Type B pancreatic cell (in vitro differentiated cells): ENCODE measurements at places on chromosomes 12 and 14. TPM values are rescaled to one million over a fixed set of nuclear protein-coding genes. Genes with fewer than 3 reads are reported as not detected.

DNA sequence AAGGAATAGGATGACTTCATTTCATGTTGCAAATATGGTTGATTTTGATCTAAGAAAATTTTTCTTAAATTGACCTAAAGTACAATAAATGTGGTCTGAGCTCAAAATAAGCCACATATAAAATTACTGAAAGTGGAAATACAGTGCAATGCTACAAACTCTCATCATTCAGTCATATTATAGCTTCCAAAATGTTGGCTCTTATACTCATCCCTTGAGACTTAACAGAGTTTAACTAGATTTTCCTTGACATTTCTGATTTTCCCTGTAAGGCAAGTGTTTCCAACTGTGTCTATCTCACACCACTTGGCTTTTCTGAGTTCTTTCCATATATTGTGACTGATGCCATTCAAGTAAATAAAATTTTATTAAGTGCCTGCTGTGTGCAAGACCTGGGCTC, 123.7 kb upstream of the NTF3 start:
- no peak for DNase-seq
- no peak overlapping the region for H3K4me3 ChIP-seq
- H3K27ac ChIP-seq: no peak overlapping the region
- H3K4me1 ChIP-seq: no peaks in the 10 kb centered on the region

- no peaks in the 10 kb centered on the region for H3K27me3 ChIP-seq
- H3K27ac ChIP-seq: peak overlapping the region; percentile 14
- no peak for DNase-seq
- H3K36me3 ChIP-seq: peaks cover 34% of the 10 kb centered on the region
- H3K4me1 ChIP-seq: peaks cover 48% of the 10 kb centered on the region
- H3K4me3 ChIP-seq: no peak overlapping the region
These were observed 7.6 kb downstream of the AJUBA start for GRCh38 chr14:22974530-22975313.

DNA sequence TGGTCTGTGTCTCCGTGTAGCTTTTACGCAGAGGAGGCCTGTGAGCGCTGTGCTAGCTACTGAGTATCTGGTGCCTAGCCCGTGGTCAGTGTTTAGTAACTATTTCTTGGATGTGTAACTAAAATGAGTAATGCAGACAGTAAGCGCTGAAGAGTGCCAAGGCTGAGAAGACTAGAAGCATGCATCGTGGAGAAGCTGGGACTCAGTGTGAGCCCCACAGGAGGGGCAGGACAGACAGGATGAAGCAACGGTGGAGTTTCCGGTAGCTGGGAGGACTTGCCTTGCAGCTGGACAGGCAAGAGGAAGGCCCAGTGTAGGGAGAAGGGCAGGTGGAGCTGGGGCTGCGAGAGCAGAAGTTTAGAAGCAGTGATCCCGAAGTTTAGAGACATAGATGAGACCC, 233.4 kb upstream of the FKBP4 start:
- H3K27ac ChIP-seq: no peak overlapping the region
- H3K4me3 ChIP-seq: no peak overlapping the region

Gene AJUBA
- total RNA-seq: 42.8 and 56.1 TPM in 2 replicates

Gene OASL
- total RNA-seq: 0.17 and 0.19 TPM in 2 replicates

DNA sequence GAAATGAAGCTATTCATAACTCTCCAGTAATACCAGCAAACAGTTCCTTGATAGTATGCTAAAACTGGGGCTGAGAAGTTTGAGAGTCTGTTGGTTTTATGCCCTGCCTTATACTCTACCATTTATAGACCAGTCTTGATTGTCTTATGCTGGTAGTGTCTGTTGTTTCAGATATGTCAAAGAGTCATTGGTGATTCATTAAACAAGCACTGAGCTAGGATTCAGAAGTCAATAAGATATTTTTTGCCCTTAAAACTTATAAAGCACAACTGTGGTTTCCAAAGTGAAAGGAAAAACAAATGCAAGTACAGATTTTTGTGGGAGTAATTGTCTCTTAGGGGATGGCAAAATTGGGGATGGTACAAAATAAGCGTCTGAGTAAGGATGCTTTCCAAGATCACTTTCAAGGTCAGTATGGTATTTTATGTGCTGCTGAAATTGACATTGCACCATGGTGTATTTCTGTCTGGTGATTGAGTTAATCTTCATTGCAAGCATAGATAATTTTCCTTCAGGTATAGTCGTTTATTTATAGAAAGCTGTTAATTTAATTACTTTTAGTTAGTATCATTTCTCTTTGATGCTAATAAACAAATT, 289.5 kb upstream of the E2F7 start:
- no peak overlapping the region for H3K27ac ChIP-seq
- no peak for DNase-seq
- H3K4me1 ChIP-seq: peaks cover 3% of the 10 kb centered on the region
- H3K27me3 ChIP-seq: no peaks in the 10 kb centered on the region
- H3K36me3 ChIP-seq: no peaks in the 10 kb centered on the region

GRCh38 chr12:126936181-126936851, 1330.7 kb upstream of the TMEM132C start:
- H3K4me1 ChIP-seq: no peaks in the 10 kb centered on the region
- no peak overlapping the region for H3K27ac ChIP-seq
- no peak overlapping the region for H3K4me3 ChIP-seq
- DNase-seq: no peak

- DNase-seq: no peak
- H3K27ac ChIP-seq: no peak overlapping the region
- no peaks in the 10 kb centered on the region for H3K4me1 ChIP-seq
- peaks cover 41% of the 10 kb centered on the region for H3K36me3 ChIP-seq
- no peaks in the 10 kb centered on the region for H3K27me3 ChIP-seq
- H3K4me3 ChIP-seq: no peak overlapping the region
These were observed 60.3 kb upstream of the KCNMB4 start for GRCh38 chr12:70305794-70306193.

- H3K4me3 ChIP-seq: no peak overlapping the region
- no peak for DNase-seq
- no peak overlapping the region for H3K27ac ChIP-seq
- peaks cover 9% of the 10 kb centered on the region for H3K4me1 ChIP-seq
- H3K36me3 ChIP-seq: peaks cover 29% of the 10 kb centered on the region
- peaks cover 9% of the 10 kb centered on the region for H3K27me3 ChIP-seq
These were observed 388.9 kb downstream of the SOX5 start for GRCh38 chr12:23560611-23561010.

DNA sequence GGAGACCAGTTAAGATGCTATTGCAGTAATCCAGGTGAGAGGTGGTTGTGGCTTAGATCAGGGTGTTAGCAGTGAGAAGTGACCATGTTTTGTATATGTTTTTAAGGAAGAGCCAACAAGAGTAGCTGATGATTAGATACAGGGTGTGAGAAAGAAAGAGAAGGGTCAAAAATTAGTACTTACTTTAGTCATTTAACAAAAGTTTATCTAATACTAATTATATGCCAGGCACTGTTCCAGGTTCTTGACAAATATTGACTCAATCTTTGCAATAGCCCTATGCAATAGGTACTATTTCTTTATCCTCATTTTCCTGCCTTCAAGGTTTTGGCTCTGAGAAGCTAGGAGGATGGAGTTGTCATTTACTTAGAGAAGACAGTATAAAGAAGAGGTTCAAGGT, 70.2 kb downstream of the SSPN start:
- no peak overlapping the region for H3K27ac ChIP-seq
- H3K36me3 ChIP-seq: no peaks in the 10 kb centered on the region
- peaks cover 7% of the 10 kb centered on the region for H3K27me3 ChIP-seq
- H3K4me3 ChIP-seq: no peak overlapping the region
- peaks cover 4% of the 10 kb centered on the region for H3K4me1 ChIP-seq

Gene L2HGDH
- total RNA-seq: 10.8 and 13.3 TPM in 2 replicates

GRCh38 chr14:63155511-63156185, 48.6 kb upstream of the RHOJ start:
- H3K4me1 ChIP-seq: no peaks in the 10 kb centered on the region
- no peak overlapping the region for H3K4me3 ChIP-seq
- peaks cover 3% of the 10 kb centered on the region for H3K27me3 ChIP-seq
- DNase-seq: no peak

Gene RNASE1
- total RNA-seq: 476 and 793 TPM in 2 replicates

DNA sequence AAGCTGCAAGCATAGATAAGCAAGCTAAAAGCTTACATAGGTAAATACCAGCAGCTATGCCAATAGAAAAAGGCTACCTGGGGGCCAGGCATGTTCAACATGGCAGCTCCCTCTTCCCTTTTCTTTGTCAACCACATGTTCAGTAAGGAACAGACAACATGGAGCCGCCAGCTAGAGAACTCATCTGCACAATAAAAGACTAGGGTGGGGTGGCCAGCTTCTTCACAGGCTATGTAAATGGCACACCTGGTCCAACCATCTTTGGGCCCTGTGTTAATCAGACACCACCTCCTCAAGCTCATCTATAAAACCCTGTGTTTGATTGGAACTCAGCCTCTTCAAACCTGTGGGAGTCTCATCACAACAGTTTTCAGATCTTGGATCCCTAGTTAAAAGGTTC, 129.7 kb upstream of the TMPO start:
- H3K27me3 ChIP-seq: peaks cover 5% of the 10 kb centered on the region
- DNase-seq: no peak
- H3K4me3 ChIP-seq: no peak overlapping the region
- no peaks in the 10 kb centered on the region for H3K36me3 ChIP-seq
- H3K4me1 ChIP-seq: no peaks in the 10 kb centered on the region

Gene TMEM132D
- total RNA-seq: 1.8 and 1.9 TPM in 2 replicates

Gene AQP6
- total RNA-seq: 0.22 TPM in 1 of 2 replicates, not detected in the other

DNA sequence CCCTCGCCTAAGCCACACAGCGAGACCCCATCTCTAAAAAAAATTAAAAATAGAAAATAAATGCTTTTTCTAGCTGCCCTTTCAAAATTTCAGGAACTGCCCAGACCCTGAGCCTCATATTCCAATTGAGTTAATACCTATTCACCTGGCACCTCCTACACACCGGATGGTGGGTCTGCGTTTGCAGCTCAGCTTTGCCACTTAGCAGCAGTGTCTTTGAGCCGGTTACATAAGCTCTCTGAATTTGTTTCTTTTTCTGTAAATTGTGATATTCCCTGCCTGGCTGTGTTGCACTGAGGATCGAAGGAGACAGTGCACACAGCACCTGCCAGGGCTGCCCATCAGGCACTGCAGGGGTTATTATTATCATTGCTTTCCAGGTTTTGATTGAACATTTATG, 125.6 kb downstream of the EML1 start:
- DNase-seq: no peak
- H3K27ac ChIP-seq: no peak overlapping the region
- H3K4me1 ChIP-seq: no peaks in the 10 kb centered on the region
- no peaks in the 10 kb centered on the region for H3K27me3 ChIP-seq

DNA sequence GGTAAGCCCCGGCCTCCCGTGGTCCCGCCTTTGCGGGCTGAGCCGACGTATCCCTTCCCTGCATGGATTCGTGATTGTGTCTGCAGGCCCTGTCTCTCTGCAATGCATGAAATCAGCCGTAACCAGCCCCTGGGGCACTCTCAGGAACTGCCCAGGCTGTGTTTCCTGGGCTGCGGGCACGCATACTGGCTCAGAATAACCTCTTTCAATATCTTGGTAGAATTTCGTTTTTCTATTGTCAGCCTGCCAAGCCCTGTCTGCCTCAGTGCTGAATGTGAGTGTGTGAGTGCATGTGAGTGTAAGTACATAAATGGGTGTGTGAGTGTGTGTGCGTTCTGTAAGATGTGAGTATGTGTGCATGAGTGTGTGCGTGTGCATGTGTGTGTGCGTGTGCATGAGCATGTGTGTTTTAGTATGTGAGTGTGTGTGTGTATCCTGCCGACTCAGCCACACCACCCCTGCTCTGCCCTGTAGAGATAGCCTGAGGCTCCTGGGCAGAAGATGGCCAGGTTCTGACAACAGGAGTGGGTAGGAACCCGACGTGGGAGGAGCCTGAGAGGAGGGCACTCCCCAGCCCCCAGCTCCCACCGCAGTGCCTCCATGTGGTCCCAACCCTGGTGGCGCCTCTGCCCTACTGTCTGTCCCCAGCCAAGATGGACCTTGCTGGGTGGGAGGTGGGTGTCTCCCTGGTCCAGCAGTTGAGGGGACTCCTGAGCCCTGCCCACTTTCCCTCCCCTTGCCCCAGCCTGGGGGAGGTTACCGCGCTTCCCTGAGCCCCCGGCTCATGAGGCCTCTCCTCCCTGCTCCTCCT, 268.8 kb downstream of the ADGRD1 start:
- peak overlapping the region; percentile 5 for H3K27ac ChIP-seq
- peak overlapping the region; percentile 3 for H3K4me3 ChIP-seq
- no peak for DNase-seq
- H3K4me1 ChIP-seq: peaks cover 27% of the 10 kb centered on the region

DNA sequence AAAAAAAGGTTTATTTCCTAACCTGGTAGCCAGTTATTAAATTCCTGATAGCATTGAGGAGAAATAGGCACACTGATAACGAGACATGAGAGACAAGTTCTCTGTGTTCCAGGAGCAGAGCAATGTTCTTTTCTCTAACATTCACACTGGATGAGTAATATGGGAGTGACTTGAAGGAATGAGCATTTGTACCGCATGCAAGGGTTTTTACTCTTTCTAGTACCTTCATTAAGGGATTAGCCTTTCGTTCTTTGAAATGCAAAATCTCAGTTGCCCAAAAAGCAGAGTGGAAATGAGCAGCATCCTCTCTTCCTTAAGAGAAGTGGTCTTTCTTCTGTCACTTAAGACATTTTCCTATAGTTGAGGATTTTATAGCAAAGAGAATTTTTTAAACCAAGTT, 54.7 kb downstream of the FGD4 start:
- no peaks in the 10 kb centered on the region for H3K36me3 ChIP-seq
- DNase-seq: no peak
- H3K27ac ChIP-seq: peak overlapping the region; percentile 80
- H3K27me3 ChIP-seq: no peaks in the 10 kb centered on the region
- H3K4me3 ChIP-seq: peak overlapping the region; percentile 24
- H3K4me1 ChIP-seq: peaks cover 3% of the 10 kb centered on the region

DNA sequence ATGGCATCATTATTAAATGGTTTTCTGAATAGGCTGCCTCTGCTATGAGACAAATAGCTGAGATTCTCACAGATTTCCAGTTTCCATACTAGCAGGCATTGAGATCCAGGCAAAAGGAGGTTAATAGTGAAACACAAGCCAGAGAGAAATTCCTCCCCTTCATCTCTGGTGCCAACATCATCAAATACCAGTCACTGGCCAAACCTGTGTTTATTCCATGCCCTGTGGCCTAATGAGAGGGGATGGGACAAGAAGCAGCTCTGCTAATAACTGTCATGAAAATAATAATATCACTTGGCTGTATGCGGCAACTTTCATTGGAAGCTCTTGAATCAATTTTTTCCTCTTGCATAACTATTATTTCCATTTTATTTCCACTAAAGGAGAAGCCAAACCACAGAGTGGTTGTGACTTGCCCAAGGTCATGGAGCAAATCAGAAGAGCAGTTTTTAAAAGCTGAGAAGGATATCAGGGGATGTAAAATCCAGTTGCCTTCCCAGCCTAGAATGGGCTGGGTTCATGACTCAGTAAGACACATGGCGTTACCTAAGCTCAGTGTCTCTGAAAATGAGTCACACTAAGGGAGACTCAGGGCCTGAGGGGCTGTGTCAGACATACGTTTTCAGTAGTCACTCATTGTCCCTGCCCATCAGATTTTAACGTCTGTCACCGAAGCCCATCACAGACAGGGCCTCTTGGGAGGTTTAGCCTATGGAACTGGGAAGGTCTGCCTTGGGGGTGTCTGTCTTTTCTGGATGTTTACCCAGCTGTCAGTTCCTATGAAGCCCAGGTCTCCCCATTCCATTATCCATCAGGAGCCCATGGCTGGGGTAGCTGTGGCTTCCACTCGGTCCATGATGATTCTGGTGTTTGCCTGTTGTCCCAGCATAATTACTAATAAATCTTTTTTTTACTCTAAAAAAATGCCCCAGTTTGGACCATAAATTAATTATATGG, 208.8 kb upstream of the EEA1 start:
- no peak for DNase-seq
- H3K4me3 ChIP-seq: no peak overlapping the region
- no peaks in the 10 kb centered on the region for H3K27me3 ChIP-seq
- H3K36me3 ChIP-seq: no peaks in the 10 kb centered on the region
- peaks cover 42% of the 10 kb centered on the region for H3K4me1 ChIP-seq
- H3K27ac ChIP-seq: peak overlapping the region; percentile 68
